ENCODE measurements at places on chromosomes 7 and 10.

DNA sequence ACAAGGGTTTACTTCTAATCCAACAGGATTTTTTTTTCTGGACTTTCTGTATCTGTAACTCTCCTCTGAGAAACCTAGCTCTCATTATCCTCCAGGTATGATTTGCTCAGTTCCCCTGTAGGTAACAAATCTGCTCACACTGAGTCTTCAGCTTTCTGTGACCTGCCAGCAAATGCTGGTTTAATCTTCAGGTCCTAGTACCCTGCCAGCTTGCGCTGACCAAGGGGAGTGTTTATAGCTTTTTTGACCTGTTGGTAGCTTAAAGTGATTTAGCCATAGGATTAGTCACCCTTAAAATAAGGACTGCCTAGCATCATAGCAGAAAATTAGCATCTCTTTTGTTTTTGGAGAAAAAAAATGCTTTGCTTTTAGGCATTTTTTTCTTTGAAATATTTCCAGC lies 22.4 kb downstream of the SND1 start:
- no peak for DNase-seq

- no peak for DNase-seq
These were observed 10.6 kb downstream of the BEND7 start for GRCh38 chr10:13518076-13518692.

- DNase-seq = no peak
These were observed 16.0 kb downstream of the DHX32 start for GRCh38 chr10:125865120-125865519.

GRCh38 chr7:24587853-24588252 lies 14.6 kb downstream of the PALS2 start:
- DNase-seq = no peak

DNA sequence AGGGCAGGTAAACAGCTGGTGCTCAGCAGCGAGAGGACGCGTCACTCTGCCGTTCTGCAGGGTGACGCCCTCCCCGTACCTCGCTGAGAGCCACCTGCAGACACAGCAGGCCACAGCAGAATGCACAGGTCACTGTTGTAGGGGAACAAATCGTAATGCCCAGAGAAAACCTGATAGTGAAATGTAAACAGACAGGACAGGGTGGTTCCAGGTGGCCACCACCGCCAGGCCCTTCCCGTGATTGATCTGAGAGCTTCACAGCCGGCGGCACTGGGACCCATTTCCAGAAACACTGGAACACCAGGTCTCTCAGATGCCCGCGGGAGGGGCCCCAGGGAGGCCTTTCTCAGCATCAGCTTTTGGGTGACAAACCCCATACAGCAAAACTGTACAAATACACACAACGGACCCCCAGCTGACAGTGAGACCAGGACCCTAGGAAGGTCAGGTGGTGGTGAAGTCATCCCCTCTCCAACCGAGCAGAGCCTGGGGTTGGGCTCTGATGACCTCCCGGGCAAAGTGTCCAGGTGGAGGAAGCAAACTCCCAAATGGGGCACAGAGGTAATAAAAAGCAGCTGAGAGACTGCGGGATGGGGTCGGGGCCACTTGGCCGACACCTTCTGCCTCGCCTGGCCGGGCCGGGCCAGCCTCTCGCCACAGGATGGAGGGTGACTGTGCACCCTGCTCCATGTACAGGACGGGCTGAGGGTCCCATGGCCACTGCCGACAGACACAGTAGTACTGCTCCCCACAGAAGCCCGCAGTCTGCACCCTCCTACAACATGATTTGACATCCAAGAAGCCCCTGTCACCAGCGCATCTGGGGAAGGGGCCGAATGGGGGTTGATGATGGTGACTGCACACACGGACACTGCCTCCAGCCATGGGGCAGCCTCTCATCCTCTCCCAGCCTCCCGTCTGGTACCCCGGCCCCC lies 4.6 kb downstream of the BHLHA15 start:
- DNase-seq = no peak

- DNase-seq = no peak
These were observed 5.4 kb downstream of the ABLIM1 start for GRCh38 chr10:114652402-114653368.

GRCh38 chr7:27774717-27775328 lies 34.9 kb downstream of the TAX1BP1 start:
- peak; percentile 37 for DNase-seq

GRCh38 chr7:42194238-42194637 lies 42.8 kb downstream of the GLI3 start:
- DNase-seq = no peak

DNA sequence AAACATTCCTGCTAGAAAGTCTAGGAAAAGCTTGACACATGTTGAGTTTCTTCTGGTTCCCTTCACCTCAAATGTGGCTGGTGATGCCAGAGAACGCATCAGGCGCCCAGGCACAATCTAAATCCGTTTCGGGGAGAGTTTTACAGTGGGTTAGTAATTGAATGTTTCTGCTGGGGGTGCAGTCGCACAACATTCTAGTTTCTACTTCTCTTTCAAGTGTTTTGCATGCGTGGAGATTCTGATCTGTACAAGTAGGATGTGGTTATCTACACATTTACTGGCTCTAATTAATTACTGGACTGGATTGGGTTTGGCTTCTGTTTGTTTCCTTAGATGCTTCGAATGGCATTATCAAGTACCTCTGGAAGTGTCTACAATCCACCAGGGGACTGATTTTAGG lies 173.8 kb downstream of the TMEM26 start:
- DNase-seq = no peak

- no peak for DNase-seq
These were observed 55.1 kb downstream of the IFIT5 start for GRCh38 chr10:89469517-89469916.

DNA sequence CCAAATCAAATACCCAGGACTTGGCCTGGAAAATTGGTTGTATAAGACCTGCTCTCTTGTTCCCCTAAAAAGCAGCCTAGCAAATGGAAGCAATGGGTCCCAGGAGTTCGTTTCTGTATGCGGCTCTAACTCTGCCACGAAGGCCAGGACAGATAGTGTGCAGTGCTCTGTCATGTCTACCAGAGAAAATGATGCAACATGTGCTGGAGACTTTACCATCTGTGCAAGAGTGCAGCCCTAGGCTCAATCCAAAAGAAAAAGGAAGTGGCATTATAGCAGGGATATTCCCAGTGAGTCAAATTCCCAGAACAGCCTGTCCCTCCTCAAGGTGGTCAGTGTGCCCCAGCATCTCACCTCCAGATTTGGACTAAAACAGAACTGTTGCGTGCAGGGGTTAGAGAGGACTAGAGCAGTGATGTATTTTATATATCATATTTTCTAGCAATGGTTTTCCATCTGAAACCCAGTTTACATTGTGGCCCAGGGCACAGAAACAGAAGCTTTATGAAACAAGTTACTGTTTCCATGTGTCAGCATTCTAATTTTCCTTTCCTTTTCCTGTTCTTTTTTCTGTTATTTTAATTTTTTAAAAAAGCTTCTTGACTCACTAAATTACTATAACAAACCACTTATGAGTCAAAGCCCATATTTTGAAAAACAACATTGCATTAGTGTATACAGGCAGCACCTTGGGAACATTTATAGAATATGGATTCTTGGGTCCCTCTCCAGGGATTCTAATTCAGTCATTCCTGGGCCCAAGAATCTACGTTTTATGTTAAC lies 311.2 kb downstream of the RNLS start:
- peak; percentile 93 for DNase-seq

- DNase-seq = no peak
These were observed 6.7 kb downstream of the EIF4H start for GRCh38 chr7:74180866-74181265.

- no peak for DNase-seq
These were observed 321.2 kb downstream of the PTPRN2 start for GRCh38 chr7:158266426-158266816.

GRCh38 chr7:56040730-56041129 lies 10.5 kb downstream of the PSPH start:
- DNase-seq = no peak

DNA sequence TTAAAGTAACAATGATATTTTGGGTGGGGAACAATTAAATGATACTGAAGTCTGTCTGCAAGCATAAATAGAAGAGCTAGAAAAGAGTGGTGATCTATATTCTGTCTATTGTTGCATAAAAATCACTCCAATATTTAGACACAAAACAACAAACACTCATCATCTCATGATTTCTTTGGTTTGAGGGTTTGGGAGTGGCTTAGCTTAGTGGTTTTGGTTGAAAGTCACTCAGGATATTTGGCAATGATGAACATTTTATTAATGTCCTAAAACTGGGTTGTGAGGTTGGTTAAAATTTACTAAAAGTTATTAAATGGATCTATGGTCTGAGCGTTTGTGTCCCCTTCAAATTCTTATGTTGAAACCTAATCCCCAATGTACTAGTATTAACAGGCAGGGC lies 54.7 kb upstream of the EGFR start:
- no peak for DNase-seq

- no peak for DNase-seq
These were observed 107.2 kb upstream of the EEPD1 start for GRCh38 chr7:36045830-36046341.

- no peak for DNase-seq
These were observed 159.3 kb downstream of the TNS3 start for GRCh38 chr7:47422611-47423010.

DNA sequence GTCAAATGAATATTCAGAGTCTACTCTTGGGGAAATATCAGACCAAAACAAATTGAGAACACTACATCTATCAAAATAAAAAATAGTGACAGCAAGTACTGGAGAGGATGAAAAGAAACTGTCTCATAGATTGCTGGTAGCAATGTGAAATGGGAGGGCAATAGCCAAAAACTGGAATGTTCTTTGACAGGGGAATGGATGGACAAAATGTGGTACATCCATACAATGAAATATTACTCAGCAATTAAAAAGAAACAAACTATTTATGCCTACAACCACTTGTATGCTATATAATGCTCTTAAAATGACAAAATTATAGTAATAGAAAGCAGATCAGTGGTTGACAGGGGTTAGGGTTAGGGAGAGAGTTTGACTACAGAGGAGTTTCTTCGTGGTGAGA lies 46.0 kb downstream of the CYP51A1 start:
- no peak for DNase-seq

- no peak for DNase-seq
These were observed 29.6 kb upstream of the INPP5A start for GRCh38 chr10:132507956-132508490.

GRCh38 chr7:27799212-27799611 lies 59.2 kb downstream of the TAX1BP1 start:
- DNase-seq = no peak

- no peak for DNase-seq
These were observed 8.5 kb upstream of the HK1 start for GRCh38 chr10:69269761-69270160.

DNA sequence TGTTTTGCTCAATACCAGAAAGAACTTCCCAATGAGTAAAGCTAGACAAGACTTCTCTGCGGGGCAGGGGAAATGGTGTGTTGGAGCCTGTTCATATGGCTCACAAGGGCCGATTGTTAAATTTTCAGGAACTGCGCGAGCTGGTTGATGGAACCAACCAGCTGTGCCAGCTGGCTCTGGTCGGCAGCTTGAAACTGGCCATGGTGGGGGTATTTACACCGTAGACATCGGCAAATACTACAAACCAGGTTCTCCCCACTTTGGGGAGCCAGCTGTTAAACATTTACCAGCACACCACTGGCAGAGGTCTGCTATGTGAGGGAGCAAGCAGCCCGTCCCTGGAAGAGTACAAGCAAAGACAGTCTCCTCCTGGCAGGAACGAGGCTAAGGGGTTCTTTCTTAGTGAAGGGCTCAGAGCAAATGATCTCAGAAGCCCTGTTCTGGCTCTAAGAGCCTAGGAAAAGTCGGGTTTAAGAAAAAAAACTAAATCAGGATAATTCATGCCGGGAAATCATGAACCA lies 8.8 kb upstream of the ZMIZ1 start:
- DNase-seq = no peak

DNA sequence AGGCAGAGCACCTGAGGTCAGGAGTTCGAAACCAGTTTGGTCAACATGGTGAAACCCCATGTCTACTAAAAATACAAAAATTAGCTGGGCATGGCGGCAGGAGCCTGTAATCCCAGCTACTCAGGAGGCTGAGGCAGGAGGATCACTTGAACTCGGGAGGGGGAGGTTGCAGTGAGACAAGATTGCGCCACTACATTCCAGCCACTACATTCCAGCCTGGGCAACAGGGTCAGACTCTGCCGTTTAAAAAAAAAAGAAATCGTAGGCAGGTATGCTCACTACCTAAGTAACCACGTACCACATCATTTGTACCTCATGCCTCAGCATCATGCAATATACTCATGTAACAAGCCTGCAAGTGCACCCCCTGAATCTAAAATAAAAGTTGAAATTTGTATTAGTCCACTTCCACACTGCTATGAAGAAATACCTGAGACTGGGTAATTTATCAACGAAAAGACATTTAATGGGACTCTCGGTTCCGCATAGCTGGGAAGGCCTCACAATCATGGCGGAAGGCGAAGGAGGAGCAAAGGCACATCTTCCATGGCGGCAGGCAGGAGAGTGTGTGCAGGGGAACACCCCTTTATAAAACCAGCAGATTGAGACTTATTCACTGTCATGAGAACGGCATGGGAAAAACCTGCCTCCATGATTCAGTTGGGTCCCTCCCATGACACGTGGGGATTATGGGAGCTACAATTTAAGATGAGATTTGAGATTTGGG lies 8.1 kb upstream of the EIF4H start:
- no peak for DNase-seq

- no peak for DNase-seq
These were observed 76.8 kb downstream of the GATA3 start for GRCh38 chr10:8130973-8131911.

DNA sequence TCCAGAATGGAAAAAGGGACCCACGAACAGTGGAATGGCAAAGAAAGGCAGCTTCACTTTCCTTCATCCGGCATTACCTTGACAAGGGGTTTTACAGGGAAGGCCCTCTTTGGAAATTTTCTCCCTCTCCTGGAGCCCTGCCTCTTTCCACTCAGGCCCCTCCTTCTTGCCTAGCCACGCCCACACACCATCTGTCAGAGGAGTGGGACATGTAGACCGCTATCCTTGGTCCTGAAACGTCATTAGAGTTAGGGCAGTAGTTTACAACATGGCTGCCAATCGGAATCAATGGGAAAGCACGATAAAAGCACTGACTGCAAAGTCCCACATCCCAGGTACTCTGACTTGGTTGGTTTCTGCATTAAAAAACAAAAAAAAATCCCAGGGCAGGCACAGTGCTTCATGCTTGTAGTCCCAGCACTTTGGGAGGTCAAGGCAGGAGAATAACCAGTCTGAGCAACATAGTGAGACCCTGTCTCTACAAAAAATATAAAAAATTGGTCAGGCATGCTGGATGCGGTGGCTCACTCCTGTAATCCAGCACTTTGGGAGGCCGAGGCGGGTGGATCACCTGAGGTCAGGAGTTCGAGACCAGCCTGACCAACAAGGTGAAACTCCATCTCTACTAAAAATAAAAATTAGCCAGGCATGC lies 96.4 kb downstream of the MARCHF5 start:
- peak; percentile 33 for DNase-seq

- DNase-seq = peak; percentile 51
These were observed 51.3 kb upstream of the GPR26 start for GRCh38 chr10:123614888-123615287.

- no peak for DNase-seq
These were observed 54.7 kb downstream of the GALNT17 start for GRCh38 chr7:71186535-71187057.

DNA sequence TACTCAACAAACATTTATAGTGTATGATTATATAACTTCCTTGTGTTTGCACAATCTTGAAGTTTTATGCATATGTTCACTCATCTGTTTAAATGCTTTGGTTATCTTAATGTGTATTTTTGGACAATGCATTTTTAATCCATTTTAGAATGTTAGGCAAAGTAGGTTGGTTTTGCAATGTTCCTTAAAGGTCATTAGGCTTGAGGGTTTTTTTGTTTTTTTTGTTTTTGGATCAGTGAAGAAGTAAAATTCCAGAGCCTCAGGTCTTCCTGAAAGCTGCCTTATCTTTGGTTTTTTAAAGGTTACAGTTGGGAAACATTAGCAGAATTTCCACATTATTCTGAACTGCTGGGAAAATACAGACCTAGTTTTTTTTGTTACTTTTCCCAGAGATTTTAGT lies 12.8 kb downstream of the MDFIC start:
- peak; percentile 51 for DNase-seq
